Foreskin fibroblast (primary cell): ENCODE measurements at places on chromosomes 5 and 9.
A peak's percentile ranks its signal among the peaks of the same experiment; 100 is the strongest.

DNA sequence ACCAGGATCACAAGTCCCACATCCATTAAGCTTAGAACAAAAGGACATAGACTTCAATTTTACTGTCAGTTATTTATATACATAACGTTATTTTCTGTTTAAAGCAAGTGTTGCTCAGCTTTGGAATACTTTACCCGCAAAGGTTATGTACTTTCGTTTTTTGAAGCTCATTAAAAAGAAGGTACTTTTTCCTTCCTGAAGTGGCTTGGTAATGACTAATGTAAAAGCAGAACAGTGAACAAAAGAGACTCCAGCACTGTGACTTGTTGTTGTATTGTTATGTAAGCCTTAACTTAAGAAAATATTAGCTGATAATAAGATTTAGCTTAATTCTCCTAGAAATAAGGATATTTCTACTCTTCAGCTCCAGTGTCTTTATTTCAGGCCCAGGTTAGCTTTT is 97.3 kb upstream of the SLCO6A1 start:
- DNase-seq, result no peak

DNA sequence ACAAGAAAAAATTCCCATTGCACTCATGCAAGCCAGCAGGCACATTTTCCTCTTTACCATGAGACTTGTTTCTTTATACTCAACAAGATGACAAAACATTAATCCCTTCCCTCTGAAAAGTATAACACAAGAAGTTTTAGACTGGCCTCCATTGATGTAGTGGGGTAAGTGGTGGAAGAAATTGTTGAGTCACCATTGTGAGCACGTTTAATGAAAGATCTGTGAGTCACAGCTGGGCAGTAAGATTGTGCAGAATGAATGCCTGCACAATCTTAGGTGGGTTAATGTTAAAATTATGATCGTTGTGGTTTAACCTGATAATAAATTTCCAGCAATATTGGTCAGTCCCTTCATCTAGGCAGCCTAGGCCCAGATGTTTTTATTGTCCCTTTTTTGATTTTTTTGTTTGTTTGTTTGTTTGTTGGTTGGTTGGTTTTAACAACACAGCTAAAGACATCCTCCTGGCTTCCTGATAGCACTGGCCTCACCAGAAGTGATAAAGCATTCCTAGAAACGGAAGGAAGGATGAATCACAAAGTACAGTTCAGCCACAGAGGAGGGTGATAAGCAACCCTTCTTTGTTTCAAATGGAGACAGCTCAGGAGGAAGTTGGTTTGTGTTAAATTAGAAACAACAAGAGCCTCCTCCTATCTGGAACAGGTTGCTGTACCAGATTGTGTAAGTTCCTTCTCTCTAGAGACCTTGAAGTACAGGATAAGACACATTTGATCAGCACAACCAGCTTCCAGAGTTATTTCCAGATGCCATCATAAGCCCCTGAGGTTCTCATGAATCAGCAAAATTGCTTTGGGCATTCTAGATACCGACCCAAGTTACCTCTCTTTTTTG is 40.3 kb downstream of the SLC24A2 start:
- no peak for DNase-seq

DNA sequence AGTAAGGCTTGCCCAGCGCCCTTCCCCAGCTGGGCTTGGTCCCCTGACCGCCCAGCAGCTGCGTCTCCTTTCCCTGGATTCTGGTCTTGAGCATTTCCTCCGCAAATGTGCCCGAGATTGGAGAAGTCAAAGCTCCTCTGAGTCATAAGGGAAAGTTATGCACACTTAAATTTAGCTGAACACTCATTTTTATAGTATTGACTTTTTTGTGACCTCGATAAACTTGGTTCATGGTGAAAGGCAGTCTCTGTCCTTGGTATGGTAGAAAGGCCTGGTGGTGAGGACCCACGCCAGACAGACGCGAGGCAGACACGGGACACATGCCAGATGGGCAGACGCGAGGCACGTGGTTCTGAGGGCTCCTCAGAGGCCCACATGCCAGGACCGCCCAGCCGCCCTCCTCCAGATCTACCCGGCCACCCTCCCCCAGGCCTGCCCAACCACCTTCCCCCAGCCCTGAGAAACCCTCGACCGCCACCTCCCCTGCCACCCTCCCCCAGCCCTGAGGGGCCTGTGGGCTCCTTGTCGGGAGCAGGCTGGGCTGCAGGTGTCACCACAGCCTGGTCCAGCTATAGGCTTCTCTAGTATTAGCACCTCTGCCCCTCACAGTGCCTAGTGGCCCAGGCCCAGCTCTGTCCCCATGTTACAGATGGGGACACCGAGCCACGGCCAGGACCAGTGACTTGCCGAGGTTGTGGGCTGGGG is 60.9 kb upstream of the CACNA1B start:
- DNase-seq, result no peak

- peak; percentile 70 for DNase-seq
Observed at GRCh38 chr5:138544181-138545134, 1.4 kb upstream of the ETF1 start.

- DNase-seq, result no peak
Observed at GRCh38 chr5:53405396-53405795, 75.0 kb upstream of the FST start.

- DNase-seq, result peak; percentile 18
Observed at GRCh38 chr5:171954721-171955120, 51.7 kb downstream of the FBXW11 start.
